Activated naive CD8-positive, alpha-beta T cell treated with anti-CD3 and anti-CD28 coated beads, Interleukin-2, amount 10 ng/mL, durations not matched to agents 7 days and 5 days (primary cell): ENCODE measurements at places on chromosomes 6 and 20. TPM values are rescaled to one million over a fixed set of nuclear protein-coding genes. Genes with fewer than 3 reads are reported as not detected.

DNA sequence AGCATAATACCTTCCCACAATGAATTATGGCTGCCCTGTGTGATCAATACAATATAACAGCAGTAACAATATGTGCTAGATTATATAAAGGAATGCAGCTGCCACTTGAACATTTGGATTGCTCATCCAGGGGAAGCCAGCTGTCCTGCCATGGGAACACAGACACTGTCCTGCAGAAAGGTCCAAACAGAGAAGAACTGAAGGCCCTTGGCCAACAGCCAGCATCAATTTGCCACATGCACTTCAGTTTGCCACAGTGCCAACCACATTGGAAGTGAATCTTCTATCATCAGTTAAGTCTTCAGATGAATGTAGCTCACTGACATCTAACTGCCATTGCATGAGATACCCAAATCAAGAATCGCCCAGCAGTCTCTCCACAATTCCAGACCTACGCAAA is 332.4 kb downstream of the PRKN start:
- H3K27ac ChIP-seq, result no peak overlapping the region
- H3K4me1 ChIP-seq, result no peaks in the 10 kb centered on the region
- no peaks in the 10 kb centered on the region for H3K36me3 ChIP-seq
- H3K27me3 ChIP-seq, result no peaks in the 10 kb centered on the region
- no peak overlapping the region for H3K4me3 ChIP-seq

Gene KHDC1L
- not detected for total RNA-seq

GRCh38 chr6:10315658-10316372 is 99.1 kb downstream of the TFAP2A start:
- H3K4me3 ChIP-seq, result no peak overlapping the region
- no peak for DNase-seq
- H3K4me1 ChIP-seq, result no peaks in the 10 kb centered on the region
- no peaks in the 10 kb centered on the region for H3K27me3 ChIP-seq
- H3K27ac ChIP-seq, result no peak overlapping the region
- no peaks in the 10 kb centered on the region for H3K36me3 ChIP-seq

DNA sequence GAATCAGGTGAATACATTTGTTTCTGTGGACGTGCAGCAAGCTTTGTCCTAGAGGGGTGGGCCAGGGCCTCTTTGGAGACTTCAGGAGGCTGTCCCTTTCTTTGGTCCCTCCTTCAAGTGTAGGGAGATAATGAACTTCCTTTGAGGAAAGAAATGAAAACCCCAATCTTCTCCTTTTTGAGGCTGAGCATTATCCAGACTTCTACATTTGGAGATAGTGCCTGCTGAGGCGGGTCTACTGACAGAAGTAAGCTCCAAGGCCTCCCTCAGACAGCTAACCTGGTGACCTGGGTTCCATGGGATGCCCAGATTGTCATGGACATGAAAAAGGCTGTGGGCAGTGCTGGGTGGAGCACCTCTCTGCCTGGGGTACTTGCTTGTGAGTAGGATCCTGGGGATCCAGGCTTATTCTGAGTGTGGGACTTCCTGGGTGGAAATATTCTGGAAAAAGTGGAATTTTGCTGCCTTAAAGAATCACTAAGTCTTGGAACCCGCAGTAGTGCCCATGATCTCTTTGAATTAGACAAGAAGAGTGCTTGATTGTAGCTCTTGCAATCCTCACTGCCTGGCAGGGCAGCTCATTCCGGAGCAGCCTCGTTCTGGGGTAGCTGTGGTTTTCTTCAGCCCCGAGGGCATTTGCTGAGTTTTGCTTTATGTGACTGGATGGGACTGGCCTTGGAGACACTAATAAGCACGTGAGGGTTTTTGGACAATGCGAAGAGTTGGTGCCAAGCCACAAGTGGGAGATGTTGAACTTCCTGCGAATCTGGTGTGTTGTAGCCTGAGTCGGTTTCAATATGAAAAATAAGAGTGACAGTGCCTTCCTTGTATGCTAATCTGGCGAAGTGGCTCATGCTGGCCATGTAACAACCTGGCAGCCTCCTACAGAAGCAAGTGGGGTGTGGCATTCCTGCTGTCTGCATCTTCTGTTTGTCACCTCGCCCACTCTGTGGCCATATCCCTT is 28.1 kb downstream of the SNRNP48 start:
- no peaks in the 10 kb centered on the region for H3K36me3 ChIP-seq
- H3K4me3 ChIP-seq, result peak overlapping the region; percentile 60
- DNase-seq, result no peak
- H3K4me1 ChIP-seq, result peaks cover 18% of the 10 kb centered on the region
- H3K27ac ChIP-seq, result no peak overlapping the region

Gene REM1
- not detected for total RNA-seq

Gene PXDC1
- total RNA-seq, result 0.31 TPM

- H3K36me3 ChIP-seq, result no peaks in the 10 kb centered on the region
- H3K4me1 ChIP-seq, result peaks cover 2% of the 10 kb centered on the region
- DNase-seq, result peak; percentile 41
Measured at GRCh38 chr6:62285612-62286469, at the start of gene KHDRBS2. Gene KHDRBS2 (minus strand): TSS chr6:62286225.

Gene BCKDHB
- total RNA-seq, result 18.8 TPM

GRCh38 chr20:44384423-44385027 is 29.0 kb downstream of the HNF4A start:
- H3K4me3 ChIP-seq, result no peak overlapping the region
- H3K27ac ChIP-seq, result no peak overlapping the region
- H3K4me1 ChIP-seq, result peaks cover 6% of the 10 kb centered on the region
- DNase-seq, result peak; percentile 88
